DMS153 (cell line): ENCODE measurements at places on chromosomes 12 and 14.

DNA sequence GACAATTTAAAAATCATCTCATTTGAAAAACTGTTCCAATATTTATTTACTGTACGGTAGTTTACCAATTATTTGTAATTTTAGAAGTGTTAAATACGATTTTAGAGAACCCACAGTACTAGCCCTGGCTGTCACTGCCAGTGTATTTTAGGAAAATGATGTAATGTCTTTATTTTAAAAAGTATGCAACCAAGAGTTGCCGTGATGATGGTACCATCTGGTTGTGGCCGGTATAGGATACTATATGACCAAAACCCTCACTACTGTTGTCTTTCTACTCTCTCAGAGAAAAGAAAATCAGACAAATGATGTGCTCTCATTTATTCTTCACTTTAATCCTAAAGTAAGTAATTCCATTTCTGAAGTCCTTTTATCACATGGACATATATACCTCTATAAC, 395.0 kb downstream of the FOXG1 start:
- no peak for DNase-seq

DNA sequence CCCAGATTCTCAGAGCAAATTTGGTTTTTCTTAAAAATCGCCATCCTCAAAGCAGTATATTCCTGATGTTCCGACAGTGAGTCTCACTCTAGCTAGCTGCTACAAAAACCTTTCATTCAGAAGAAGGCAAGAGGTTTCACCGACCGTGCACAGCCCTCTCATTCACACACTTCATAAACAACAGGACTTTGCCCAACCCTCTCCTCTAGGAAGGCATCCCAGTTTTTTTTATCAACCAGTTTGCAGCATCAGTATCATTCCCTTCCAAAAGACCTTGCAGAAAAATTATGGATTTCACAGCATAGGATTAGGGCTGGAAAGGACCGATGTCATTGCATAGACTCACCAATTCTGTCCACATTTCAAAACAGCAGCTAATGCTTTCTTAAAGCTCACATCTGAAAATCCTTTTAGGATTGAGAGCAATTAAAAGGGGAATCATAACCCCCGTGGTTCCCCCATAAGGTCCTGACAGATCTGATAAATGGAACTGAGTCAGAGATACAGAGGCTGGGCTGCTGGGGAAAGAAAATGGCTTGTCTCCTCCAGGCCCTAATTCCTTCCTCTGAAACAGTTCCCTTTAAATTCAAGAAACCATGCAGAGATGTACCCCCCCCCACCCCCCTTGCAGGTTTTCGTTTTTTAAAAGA, 597 bp downstream of the SVOP start:
- peak; percentile 5 for DNase-seq

GRCh38 chr12:73486256-73486655, 1051.4 kb upstream of the ATXN7L3B start:
- DNase-seq, result no peak

GRCh38 chr14:101155575-101155974, 252.1 kb upstream of the RTL1 start:
- no peak for DNase-seq

GRCh38 chr14:88379706-88380343, 5.6 kb upstream of the SPATA7 start:
- no peak for DNase-seq

GRCh38 chr14:27367345-27367744, 769.5 kb upstream of the NOVA1 start:
- no peak for DNase-seq

DNA sequence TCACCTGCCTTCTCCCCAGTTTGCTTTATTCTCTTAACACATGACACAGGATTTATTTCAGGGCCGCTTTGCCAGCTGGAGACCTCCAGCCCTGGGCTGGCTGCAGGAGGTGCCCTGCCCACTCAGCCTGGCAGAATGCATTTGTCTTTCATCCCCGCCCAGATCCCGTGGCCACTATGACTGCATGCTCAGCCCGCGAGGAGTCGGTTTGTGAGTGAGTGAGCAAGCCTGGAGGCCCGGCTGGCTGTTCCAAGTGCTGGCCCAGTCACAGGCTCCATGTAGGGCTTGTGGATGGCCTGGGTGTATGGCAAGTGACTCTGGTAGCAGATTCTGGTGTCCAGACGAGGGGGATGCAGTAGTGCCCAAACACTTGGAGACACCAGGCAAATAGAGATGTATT, 2.1 kb downstream of the TDP1 start:
- DNase-seq, result no peak

GRCh38 chr12:21826618-21826910, 52.1 kb upstream of the KCNJ8 start:
- no peak for DNase-seq

DNA sequence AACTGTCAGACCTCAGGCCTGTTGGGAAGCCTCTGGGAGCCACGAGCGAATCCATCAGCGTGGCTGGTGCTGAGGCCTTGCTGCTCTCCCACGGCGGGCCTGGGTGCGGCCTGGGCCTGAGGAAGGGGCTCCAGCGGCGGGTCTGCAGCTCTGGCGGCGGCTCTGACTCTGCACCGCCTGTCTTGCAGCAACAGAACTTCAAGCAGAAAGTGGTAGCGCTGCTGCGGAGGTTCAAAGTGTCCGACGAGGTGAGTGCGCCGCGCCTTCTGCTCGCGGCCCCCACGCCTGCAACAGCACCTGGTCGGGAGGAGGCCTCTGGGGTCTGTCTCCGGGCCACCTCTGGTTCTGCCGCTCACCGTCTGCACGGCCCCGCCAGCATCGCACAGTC, 28.7 kb upstream of the TEX22 start:
- DNase-seq, result no peak

DNA sequence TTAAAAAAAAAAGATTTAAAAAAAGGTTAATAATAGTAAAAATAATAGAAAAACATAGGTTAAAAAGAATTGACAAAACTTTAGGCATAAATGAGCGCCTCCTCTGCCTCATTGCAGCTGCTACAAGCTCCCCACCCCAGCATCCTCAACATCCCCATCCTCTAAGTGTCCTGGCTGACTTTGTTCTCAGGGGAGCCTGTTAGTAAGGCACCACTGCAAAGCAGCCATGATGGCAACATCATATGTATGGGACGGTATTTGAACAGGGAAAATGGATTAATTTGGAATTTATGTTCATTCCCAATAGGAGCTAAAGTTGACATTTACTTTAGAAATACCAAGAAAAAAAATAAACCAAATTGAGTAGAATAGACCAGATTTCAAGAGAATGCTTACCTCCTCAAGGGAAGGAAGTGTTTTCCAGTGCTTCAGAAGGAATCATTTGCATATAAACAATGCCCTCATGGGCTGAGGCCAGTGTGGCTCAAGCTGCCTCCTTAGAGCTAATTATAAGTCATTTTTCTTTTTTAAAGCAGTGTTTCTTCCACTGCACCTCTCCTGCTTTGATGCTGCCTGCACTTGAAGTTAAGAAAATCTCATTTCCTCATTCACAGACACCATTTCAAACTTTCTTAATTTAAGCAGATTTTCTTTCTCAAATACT, 59.6 kb downstream of the DACT1 start:
- no peak for DNase-seq

DNA sequence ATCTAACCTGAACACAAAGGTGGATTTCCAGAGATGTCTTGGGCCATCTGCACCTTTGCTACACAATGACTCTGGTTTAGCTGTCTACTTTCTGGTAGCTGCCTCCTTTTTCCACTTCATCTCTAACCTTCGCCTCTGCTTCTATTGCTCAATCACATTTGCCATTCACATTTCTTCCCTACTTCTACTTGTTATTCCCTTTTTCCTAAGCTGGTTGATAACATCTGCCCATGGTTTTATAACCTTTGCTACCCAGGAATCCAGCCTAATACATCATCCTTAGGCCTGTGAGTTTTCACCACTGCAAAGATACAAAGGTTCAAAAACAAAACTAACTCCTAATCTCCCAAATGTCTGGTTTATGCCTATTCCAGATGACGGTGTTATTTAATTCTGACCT, 13.2 kb downstream of the SPPL3 start:
- no peak for DNase-seq

DNA sequence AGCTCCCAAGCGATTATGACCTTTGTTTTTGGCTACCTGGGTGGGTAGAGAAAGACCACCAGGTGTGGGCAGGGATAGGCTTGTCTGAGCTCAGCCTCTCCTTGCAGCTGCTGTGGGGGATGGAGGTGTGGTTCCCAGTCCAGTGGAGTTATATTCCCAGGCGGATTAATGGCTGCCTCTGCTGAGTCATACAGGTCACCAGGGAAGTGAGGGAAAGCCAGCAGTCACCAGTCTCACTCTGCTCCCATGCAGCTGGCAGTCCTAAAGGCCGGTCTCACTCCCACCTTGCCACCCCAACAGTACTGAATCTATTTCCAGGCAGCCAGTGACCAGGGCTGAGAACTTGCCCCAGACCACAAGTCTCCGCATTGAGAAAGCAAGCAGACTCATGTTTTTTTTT, 399.2 kb downstream of the VRK1 start:
- no peak for DNase-seq

DNA sequence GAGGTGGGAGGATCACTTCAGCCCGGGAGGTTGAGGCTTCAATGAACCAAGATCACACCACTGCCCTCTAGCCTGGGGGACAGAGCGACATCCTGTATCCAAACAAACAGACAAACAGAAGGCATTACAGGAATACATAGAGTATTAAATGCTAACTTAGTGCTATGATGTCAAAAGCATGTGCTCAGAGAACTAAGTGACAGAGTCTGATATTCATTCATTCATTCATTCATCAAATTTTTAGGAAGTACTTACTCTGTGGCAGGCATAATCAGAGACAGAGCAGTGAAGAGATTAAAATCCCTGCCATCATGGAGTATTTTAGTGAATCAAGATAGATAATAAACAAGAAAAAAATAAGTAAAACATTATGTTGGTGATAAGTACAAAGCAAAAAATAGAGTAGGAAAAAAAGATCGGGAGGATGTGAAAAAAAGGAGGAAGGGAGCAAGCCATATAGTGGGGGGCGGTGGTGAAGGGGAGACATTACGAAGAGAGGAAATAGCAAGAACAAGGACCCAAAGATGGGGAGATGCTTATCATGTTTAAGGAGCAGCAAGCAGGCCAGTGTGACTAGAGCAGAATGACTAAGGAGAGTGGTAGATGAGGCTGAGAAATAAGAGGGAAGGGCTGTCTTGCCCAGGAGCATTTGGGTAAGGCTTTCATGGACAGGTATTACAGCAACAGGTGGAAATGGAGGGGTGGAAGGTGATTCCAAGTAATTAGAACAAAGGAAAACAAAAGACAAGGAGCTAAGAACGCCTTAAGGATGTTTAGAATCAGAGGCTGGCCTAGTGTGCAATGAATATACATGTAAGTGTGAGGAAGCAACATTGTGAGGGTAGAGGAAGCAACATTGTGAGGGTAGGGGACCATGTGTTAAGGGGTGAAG, 2.8 kb downstream of the MAP4K5 start:
- no peak for DNase-seq

DNA sequence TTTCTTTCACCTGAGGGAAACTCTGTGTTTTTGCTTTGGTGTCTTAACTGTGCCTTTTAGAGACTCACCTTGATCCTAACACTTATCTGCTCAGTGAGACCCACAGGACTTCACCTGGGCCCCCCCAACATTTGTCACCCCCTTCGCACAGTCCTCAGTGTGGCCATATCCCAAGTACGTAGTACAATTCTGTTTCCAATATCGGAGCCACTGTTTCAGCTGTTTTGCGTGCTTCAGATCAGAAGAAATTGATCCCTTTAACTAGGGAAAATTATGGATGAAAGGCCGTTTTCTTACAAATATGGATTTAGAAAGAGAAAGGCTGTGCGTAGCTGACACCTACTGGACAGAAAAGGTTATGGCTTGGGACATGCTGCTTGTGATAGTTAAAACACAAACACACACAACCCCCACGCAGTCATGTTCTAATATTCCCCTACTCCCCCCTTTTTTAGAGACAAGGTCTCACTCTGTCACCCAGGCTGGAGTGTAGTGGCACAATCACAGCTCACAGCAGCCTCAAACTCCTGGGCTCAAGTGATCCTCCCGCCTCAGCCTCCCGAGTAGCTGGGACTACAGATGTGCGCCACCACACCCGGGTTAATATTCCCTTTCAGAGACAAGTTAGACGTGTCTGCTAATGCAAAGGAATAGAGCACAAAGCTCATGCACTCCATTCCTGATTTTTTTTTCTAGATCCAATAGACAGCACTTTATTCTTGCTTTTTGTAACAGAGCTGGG, 3.6 kb upstream of the SLC7A8 start:
- DNase-seq, result peak; percentile 21

- no peak for DNase-seq
Observed at GRCh38 chr12:26719852-26720251, 113.1 kb downstream of the ITPR2 start.

GRCh38 chr12:122873540-122873939, 22.4 kb downstream of the VPS37B start:
- DNase-seq, result no peak

- no peak for DNase-seq
Observed at GRCh38 chr12:108613548-108613947, 15.7 kb upstream of the TMEM119 start.

DNA sequence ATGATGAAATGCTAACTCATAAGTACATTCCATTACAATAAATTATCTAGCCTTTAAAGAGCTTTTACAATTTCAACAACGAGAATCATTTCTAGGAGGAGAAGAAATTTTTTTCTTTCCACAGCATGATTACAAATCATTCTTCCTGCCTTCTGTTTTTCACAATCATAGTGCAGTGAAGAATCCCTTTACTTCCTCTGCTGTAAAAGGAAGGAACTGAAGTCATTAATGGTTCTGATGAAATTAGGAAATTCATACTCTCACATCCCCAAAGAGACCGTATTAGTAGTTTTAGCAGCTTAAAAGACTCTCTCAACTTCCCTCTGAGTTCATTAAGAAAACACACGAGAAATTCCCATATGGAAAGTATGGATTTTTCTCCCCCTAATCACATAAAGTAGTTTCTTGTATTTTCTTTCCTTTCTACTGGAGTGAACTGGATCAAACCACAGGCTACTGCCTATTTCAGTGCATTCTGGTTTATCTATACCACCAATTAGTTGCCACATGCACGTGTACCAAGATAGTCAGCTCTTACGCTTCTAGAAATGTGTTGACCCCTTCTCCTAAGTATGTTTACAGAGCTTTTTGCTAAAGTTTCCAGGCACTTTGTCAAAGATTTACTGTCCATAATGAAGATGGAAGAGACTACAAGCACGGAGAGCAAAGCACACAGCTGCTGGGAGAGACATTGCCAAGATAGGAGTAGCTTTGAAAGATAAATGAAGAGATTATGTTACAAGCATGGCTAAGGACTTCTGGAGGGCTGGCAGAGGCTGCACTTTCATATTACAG, 58.9 kb upstream of the KITLG start:
- no peak for DNase-seq
